Fibroblast of the aortic adventitia (primary cell): ENCODE measurements at places on chromosomes 4 and X. TPM values are rescaled to one million over a fixed set of nuclear protein-coding genes. Genes with fewer than 3 reads are reported as not detected.
A peak's percentile ranks its signal among the peaks of the same experiment; 100 is the strongest.

The FGF13 gene
- 5.6 and 26.5 TPM in 2 replicates for total RNA-seq

The MAGEA2B gene
- total RNA-seq = not detected in 2 replicates

GRCh38 chrX:153423652-153424051 is 12.4 kb downstream of the ZFP92 start:
- peak; percentile 2 for DNase-seq

DNA sequence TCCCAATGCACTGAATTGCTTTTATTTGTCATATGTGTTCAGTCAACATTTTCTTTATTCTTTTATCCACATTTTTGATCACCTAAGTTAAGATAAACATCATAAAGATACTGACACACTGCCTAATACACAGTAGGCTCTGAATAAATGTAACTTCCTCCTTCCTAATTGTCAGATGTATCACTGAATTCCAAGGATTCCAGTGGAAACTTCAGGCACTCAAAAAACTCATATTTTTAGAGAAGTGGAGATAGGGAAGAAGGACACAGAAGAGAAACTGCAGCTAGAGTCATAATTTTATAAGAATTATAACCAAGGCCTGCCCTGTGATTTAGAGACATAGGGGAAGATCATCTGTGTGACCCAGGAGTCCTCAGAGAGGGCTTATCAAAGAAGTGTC is 753.3 kb downstream of the ADGRL3 start:
- DNase-seq = no peak

DNA sequence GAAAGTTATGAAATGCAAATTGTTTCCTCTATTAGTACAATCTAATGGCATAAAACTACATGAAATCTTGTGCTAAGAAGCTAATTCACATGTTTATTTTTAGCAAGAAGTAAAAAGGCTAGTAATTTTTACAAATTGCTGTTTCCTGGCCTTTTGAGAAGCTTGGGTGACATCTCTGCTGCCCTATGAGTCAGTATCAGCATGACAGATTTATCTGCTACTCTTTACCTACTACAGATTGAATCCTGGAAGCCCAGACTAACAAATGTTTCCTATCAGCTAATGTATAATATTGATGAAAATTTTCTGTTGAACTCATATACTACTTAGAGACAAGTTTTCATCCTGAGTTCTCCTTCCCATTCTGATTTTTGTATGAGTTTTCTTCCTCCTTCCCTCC is 232.4 kb downstream of the DCTD start:
- DNase-seq = no peak

DNA sequence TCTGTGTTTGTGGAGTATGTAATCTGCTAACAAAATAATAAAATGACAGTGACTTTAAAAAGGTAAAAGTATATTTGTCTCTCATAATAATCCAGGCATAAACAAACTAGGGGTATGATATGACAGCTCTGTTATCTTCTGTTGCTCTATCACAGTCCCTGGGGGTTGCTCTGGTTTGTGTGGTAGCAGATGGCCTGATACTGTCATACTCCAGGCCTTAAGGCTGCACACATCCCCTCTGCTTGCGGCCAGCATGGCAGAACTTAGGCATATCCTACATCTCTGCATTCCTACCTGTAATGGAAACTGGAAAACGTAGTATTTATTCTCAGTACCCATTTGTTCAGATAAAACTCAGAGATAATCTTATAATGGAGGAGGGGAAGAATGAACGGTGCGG is 117.9 kb upstream of the HAND2 start:
- no peak for DNase-seq

DNA sequence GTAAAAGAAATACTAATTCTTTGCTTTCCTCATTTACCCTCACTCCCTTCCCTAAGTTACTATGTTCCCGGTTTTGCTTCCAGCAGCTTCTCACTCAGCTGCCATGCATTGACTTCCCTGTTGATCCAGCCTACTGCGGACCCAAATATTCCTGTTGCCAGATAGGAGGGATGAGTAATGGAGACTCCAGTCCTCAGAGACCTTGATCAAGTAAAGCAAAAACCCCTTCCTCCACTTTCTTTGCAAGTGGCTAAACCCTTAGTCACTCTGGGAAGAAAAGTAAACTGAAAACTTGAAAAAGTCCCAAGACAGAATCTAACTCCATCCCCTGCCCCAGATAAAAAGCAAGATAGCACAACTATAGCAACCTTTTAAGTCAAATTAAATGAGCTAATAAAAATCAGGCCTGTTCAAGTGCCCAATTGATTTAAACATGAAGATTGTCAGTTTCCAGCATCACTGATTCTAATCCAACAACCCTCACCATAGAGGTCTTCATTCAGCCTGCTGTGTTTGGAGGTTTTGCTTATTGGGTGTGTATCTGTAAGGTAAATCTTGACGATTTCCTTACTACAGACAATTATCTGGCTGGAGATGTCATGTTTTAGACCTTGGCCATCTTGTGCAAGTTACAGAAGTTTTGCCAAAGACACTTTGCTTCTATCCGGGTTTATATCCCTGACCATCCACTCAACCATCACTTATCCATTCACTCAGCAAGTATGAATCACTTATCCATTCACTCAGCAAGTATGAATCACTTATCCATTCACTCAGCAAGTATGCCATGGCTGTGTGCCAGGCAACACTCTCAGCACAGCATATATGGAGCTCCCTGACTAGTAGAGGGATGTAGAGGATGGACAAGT is 17.6 kb downstream of the FGFBP1 start:
- peak; percentile 98 for DNase-seq

GRCh38 chrX:28520786-28521185 is 66.5 kb upstream of the IL1RAPL1 start:
- no peak for DNase-seq

DNA sequence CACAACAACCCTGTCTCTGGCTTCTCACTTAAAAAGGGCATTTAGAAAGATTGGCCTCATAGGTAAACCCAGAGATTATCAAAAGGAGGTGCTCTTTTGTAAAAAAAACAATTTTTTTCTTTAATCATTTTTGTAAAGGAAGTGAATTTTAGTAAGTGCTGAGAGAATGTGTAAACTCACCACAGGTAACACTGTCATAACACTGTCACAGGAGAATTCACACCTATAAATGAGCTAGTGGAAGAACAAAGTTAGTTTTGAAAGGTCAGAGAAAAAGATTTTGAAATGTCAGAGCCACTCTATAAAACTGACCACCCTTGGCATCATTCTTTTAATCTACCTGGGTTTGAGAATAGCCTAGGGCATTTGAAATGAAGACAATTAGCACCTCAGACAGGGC is 3.3 kb upstream of the SH2D1A start:
- no peak for DNase-seq
